T-helper 1 cell (primary cell): ENCODE measurements at places on chromosomes 5 and 9.

GRCh38 chr9:75612205-75612604 lies 278.3 kb upstream of the PCSK5 start:
- no peak for DNase-seq

- DNase-seq: no peak
These were observed 278.7 kb downstream of the HCN1 start for GRCh38 chr5:45417285-45417998.

DNA sequence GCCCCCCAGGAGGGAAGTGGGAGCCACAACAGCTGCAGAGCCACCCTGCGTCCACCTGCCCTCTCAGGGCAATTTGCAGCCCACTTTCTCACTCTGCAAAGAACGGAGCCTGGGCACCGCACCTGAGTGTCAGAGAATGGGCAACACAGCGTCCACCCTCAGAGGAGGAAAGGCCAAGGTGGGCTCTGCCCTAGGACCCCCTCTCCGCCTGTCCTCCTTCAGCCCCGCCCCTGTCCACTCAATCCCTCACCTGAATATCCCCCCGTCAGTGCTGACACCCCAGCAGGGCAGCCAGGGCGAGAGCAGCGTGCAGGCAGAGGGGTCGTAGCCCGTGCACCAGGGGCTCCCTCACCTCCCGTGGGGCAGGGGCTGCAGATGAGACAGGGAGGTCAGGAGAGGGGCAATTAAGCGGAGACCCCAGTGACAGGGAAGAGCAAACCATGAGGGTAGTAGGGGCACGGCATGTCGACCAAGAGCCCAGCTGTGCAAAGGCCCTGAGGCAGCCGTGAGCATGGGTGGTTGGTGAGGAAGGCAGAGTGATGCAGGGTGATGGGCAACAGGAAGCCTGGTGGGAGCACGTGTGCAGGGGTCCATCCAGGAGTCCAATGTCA lies 140.3 kb downstream of the OLFM1 start:
- no peak for DNase-seq

- no peak for DNase-seq
These were observed 64.2 kb upstream of the HTR1A start for GRCh38 chr5:64026493-64026892.

DNA sequence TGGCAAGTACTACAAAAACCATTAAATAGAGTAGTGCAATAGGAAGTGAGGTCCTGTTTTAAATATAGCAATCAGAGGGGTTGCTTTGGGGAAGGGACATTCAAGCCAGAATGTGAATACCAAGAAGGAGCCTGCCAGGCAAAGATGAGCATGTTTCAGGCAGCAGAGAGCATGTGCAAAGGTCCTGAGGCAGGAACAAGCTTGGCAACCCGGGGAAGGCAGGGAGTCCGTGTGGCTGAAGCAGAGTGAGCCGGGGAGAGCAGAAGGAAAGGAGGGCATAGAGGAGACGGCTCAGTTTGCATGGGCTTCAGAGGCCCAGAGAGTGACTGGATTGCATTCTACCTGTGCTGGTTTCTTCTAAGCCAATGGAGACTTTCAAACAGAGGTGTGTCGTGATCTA lies 22.7 kb upstream of the CPLX2 start:
- no peak for DNase-seq

DNA sequence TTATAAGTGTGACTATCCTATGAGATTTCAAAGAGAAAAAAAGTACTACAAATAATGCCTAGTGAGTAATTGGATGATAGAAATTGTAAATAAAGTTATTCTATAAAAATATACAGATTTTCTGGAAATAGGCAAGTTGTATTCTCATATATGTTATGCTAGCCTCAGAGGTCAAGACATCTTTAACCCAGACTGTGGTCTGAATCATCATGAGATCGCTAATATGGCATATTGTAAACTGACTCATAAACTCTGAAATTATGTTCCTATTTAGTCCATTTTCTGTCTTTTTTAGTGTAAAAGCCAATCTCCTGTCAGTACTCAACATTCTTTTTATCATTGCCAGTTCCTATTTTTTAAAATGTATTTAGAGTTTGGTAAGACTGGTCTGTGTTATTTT lies 14.2 kb downstream of the LOX start:
- DNase-seq: no peak

GRCh38 chr5:111277061-111277460 lies 52.9 kb downstream of the CAMK4 start:
- DNase-seq: no peak

GRCh38 chr5:168813184-168813968 lies 234.2 kb upstream of the PANK3 start:
- DNase-seq: no peak

GRCh38 chr5:119336845-119337580 lies 18.8 kb upstream of the TNFAIP8 start:
- DNase-seq: no peak

- no peak for DNase-seq
These were observed 136.4 kb downstream of the WDR41 start for GRCh38 chr5:77355751-77356150.

GRCh38 chr5:98839469-98840383 lies 66.3 kb downstream of the RGMB start:
- peak; percentile 4 for DNase-seq

DNA sequence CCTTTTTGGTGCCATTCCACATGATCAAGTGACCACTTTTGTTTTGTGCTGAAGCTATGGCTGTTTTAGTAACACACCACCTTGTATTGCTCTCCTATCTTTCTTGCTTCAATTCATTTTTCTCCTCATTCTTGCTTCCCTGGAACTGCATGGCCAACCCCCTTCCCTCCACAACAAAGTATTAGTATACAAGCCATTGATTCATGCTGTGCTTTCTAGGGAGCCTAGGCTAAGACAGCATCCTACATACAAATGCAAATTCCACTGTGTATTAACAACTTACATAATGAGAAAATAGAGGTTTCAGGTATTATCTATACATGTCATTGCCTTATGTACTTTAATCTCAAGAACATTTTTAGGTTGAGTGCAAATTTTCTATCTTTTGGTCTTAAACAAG lies 141.1 kb downstream of the EFNA5 start:
- DNase-seq: no peak

DNA sequence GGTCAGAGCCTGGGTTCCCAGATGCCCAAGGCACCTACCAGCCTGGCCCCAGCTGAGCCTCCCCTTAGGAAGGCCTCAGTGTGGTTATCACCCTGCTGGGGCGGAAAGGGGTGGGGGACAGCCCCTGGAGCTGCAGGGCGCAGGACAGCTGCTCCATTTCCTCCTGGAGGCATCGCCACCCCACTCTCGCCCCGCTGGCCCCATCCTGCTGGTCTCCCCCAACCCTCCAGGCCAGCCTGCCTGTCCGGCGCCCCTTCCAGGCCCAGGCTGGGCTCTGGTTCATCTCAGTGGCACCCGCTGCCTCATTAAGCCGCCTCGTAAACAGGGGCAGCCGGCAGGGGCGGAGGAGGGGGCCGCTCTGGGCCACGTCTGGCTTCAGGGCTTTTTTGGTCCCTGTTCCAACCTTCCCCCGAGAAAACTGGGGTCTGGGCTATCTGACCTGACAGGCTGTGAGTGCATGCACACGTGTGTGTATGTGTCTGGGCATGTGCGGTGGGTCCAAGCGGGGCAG lies 30.8 kb upstream of the ENHO start:
- no peak for DNase-seq

- no peak for DNase-seq
These were observed 723 bp downstream of the PPP1R26 start for GRCh38 chr9:135480071-135480939.

DNA sequence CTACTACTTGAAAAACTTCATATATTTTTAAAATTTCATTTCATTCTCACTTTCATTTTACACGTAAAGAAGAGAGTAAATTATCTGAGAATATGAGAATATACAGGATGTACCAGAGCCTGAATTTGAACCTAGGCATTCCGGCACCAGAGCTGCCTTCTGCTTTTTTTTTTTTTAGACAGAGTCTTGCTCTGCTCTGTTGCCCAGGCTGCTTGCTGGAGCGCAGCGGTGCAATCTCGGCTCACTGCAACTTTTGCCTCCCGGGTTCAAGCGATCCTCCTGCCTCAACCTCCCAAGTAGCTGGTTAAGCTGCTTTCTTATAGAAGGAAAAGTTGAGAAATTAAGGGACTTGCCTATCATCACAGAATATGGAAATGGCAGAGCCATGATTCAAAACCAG lies 540.1 kb downstream of the EBF1 start:
- no peak for DNase-seq

- DNase-seq: no peak
These were observed 242.4 kb downstream of the EFNA5 start for GRCh38 chr5:107428303-107428813.

GRCh38 chr5:109234381-109234780 lies 175.4 kb downstream of the PJA2 start:
- no peak for DNase-seq

DNA sequence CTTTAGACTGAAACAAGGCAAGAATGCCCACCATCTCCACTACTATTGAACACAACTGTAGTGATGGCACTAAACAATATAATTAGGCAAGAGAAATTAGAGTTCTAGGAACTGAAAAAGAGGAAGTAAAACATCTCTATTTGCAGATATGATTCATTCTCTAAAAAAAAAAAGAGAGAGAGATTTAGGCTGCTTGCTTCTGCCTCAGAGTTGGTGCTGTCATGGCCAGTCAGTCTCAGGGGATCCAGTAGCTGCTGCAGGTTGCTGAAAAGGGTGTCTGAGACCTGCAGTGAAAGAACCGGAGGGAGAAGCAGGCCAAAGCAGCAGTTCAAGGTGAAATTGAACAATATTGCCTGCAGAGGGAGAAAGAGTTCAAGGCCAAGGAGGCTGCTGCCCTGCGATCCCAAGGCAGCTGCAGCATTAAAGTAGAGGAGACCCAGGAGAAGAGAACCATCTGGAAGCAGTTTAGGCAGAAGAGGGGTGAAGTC lies 72.5 kb downstream of the AP3B1 start:
- no peak for DNase-seq

GRCh38 chr5:59709346-59709821 lies 184.1 kb downstream of the PDE4D start:
- no peak for DNase-seq

GRCh38 chr5:91024727-91025126 lies 358.4 kb downstream of the ARRDC3 start:
- no peak for DNase-seq

DNA sequence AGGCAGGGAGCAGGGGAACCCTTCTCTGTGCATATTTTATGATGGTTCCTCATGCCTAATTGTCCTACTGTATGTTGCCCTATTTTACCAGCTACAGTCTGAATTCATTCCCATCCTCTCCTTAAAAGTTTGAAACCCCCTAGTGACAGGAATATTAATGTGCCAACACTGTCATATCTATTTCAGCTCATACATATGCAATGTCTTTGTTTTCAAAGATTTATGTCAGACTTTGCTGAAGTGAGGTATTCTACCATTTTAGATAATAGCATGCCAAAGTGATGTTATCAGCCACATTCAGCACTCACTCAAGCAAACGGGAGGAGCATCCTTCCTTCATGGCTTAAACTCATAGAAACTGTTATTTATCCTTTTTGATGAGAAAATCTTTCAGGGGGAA lies 696.5 kb downstream of the NR2F1-AS1 start:
- no peak for DNase-seq

DNA sequence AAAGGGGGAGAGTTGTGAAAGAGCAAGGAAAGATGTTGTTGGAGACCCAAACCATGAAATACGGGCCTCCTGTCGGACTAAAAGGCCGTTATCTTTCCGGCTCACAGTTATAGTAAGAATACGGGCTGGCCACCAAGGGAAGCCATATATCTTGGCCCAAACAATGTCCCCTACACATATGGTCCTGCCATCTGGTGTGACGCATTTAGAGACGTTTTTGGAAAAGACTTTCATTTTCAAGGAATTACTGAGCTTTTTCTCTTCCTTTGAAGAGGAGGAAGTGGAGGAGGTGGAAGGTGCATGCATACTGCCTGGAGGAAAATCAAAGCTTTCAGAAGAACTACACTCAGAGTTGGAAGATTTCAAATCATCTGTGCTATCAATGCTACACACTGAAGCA lies 26.7 kb downstream of the PWWP2A start:
- DNase-seq: no peak

- DNase-seq: no peak
These were observed 32.9 kb downstream of the TRPC7 start for GRCh38 chr5:136332223-136333015.

DNA sequence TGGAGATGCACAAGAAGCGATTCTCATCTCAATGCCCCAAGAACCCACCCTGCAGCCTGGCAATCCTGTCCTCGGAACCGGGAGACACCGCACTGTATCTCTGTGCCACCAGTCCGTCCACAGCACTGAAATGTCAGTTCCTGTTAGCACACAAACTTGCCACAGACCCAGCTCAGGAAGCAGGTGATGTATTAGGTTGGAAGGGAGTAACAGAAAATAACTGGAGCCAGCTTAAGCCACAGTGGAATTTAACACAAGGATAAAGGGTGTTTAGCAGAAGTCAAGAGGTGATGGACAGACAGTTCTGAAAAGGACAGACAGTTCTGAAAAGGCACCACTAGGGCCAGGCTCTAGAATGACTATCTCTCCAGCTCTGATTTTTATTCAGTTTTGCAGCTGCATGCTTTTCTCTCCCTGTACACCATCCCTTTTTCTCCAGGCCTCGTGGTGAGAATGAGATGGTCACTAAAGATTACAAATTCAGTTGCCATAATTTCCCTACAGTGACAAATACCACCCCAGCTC lies 114.4 kb downstream of the ANKRD18B start:
- DNase-seq: no peak

DNA sequence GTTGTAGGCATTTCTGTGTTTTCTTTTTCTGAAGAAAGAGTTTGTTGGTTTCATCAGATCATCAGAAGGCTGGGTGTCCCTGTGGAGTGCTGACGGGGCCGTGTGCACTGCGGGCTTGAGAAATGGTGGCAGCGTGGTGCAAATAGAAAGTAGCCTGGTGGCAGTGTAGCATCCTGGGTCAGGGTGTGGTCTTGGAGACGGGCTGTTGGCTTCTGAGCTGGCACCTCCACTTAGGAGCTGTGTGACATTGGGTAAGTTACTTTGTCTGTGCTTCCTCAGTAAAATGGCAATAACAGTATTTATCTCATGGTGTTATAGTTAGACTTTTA lies 10.0 kb upstream of the NDST1 start:
- no peak for DNase-seq

DNA sequence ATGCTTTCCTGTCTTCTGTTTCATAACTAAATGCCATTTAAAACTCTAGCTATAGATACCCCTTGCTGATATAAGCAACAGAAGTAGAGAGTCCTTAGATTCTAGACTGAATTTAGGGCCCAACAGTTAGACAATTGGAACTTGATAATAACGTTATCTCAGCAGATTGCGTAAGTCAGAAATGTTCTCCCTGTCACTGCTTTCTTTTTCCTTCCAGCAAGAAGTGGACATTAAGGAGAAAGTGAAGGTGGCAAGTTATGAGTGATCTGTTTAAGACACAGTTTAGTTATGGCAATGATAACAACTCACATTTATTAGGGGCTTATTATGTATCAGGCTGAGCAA lies 6.9 kb upstream of the GLIS3 start:
- no peak for DNase-seq

GRCh38 chr9:79809316-79809876 lies 237.6 kb downstream of the TLE4 start:
- DNase-seq: no peak
